CD4-positive, alpha-beta T cell treated with Interleukin-4 for 1 hour (primary cell): ENCODE measurements at places on chromosomes 16 and 17.

DNA sequence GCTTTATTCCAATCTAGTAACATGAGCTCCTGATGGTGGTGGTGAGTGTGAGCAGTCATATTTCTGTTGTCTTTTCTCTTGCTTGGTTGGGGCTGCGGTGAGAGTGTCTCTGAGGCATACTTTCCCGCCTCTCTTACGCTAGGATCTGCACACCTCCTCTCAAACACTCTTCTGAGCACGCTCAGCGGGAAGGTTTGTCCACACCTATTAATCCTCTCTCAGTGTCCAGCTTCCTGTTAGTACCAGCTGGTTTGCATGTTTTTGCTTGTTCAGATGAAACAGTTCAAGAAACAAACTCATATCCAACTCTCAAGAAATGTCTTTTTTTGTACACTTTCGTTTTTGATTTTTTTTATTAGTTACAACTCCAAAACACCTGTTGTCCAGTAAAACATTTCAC, 89.5 kb downstream of the CCDC182 start:
- DNase-seq = no peak

- DNase-seq = peak; percentile 39
Observed at GRCh38 chr17:29240968-29241963, 5.4 kb upstream of the CRYBA1 start.

DNA sequence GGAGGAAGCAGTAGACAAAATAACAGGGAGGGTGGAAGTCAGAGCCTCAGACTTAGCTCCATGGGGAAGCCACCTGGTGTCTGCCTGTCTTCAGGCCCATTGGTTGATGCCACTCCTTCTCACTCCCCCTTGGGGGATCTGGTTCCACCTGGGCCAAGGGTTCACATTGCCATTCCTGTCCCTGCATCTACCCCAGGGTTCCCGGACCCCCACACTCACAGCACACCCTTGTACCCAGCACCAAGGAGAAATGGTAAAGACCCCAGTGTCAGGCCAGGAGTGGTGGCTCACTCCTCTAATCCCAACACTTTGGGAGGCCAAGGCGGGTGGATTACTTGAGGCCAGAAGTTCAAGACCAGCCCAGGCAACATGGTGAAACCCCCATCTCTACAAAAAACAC, 1.0 kb upstream of the CA7 start:
- no peak for DNase-seq

GRCh38 chr17:21043296-21044232, 753 bp upstream of the USP22 start:
- peak; percentile 96 for DNase-seq

DNA sequence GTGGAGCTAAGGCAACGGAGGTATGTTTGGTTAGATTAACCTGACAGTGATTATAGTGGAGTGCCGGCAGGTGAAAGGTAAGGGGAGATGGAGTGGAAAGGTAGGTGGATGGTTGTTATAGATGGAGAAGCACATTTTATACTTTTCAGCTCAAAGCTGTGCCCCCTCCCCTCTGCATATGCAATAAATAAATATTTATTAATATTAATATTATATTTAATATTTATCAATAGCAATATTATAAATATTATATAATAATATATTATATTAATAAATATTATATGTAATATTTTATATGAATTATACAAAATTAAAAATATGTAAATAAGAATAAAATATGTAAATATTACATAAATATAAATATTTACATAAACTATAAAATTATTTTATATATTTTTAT, 70.0 kb downstream of the WSCD1 start:
- DNase-seq = no peak

DNA sequence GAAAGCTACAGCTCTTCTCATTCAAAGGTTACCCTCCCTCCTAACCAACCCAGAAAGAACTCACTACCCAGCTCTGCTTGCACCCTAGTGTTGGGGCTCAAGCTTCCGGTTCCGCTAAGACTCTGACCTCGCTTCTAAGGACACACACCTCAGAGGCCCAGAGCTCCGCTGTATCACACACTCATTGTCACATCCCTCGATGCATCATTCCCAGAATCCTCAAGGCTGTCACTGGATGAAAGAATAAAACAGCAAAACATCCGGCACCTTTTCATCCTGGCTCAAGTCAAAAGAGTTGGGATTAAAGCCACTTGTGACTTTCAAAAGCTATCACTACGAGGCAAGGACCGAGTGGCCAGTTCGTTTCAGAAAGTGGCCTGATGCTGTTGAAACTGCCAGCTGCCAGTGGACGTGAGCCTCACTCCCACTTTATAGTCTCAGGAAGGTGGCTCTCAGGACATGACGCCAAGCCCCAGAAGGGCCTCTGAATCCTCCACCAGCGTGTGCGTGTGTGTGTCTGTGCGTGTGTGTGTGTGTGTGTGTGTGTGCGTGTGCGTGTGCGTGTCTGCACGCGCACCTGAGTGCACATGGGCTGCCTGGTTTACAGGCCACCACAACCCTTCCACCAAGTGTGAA, 29.0 kb downstream of the ZFHX3 start:
- no peak for DNase-seq

DNA sequence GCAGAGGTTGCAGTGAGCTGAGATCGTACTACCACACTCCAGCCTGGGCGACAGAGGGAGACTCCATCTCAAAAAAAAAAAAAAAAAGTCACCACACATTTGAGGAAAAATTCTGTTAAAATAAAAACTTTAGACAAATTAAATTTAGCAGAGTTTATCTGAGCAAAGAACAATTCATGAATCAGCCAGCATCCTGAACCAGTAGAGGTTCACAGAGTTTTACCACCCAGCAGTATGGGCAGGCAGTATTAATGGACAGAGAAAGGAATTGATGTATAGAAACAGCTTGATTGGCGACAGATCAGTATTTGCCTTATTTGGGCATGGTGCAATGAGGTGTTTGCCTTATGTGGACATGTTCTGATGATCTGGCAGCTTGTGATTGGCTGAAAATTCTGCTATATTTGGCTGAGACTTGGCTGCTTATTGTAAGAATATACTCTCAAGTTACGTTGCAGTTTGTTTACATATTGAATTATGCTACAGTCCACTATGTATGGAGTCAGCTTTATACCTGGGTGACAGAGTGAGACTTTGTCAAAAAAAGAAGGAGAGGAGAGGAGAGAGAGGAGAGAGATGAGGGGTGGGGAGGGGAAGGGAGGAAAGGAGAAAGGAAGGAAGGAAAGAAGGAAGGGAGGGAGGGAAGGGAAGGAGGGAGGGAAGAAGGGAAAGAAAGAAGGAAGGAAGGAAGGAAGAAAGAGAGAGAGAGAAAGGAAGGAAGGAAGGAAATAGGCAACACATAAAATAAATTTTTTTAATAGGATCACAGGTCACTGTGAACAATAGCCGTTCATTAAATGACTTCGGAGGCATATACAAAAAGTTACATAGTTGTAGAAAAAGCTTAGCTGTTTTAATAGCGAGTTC, 14.6 kb downstream of the ABCC3 start:
- DNase-seq = no peak
